Bone marrow (tissue), 2 donors: ENCODE measurements at places on chromosomes 3 and 15.

- DNase-seq: no peak
Observed at GRCh38 chr15:91104111-91104510, 4.1 kb downstream of the SV2B start.

- no peak for DNase-seq
Observed at GRCh38 chr3:105728771-105729312, 140.0 kb downstream of the CBLB start.

GRCh38 chr3:154936196-154936595, 143.9 kb upstream of the MME start:
- DNase-seq: no peak

GRCh38 chr15:93159930-93160329, 70.9 kb upstream of the RGMA start:
- no peak for DNase-seq

GRCh38 chr3:47319956-47320355, 37.2 kb downstream of the KLHL18 start:
- DNase-seq: no peak

DNA sequence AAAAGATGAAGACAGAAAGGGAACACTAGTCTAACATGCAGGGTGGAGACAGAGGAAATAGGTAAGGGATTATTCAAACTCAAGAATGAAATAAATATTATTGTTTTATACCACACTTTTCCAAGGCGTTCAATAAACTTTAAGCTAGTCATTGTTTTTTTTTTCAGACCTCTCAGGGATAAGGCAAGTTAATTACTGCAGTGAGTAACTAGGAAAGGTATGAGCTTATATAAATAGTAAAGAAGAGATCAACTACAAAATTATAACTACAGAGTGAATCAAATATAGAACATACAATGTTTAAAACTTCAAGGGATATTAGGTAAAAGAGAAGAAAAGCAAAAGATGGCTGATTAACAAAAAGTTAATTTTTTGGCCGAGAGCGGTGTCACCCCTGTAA, 31.5 kb upstream of the XXYLT1 start:
- no peak for DNase-seq

DNA sequence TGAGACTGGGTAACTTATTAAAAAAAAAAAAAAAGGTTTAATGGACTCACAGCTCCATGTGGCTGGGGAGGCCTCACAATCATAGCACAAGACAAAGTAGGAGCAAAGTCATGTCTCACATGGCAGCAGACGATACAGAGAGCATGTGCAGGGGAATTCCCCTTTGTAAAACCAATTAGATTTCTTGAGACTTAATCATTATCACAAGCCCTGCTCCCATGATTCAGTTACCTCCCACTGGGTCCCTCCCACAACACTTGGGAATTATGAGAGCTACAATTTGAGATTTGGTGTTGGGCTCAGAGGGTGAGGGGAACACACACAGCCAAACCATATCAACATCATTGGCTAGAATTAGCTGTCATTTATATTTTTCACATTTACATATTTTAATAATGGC, 221.0 kb downstream of the RSRC1 start:
- DNase-seq: no peak

- DNase-seq: no peak
Observed at GRCh38 chr3:62874711-62875557, at the start of gene CADPS. Gene CADPS, minus strand, starts transcription at chr3:62875416. Its CDS starts 387 bp downstream, at chr3:62875029.

DNA sequence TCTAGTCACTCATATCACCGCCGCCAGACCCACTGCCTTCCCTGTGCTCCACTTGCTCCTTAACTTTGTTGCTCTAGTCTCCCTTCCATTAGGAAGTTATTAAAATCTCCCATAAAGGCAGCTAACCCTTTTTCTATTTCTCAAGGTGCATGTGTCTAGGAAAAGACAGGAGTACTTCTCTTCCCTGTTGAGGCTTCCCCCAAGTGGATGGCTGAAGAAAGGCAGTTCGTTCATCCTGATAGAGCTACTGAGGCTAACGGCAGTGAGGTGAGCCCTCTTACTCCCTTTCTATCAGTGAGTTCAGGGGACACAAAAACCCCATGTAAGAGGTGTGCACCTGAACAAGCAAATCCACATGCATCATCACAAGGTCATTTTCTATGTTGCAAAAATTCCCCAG, 397.8 kb downstream of the IGSF11 start:
- no peak for DNase-seq

- DNase-seq: no peak
Observed at GRCh38 chr15:38683382-38684242, 119.0 kb upstream of the RASGRP1 start.

DNA sequence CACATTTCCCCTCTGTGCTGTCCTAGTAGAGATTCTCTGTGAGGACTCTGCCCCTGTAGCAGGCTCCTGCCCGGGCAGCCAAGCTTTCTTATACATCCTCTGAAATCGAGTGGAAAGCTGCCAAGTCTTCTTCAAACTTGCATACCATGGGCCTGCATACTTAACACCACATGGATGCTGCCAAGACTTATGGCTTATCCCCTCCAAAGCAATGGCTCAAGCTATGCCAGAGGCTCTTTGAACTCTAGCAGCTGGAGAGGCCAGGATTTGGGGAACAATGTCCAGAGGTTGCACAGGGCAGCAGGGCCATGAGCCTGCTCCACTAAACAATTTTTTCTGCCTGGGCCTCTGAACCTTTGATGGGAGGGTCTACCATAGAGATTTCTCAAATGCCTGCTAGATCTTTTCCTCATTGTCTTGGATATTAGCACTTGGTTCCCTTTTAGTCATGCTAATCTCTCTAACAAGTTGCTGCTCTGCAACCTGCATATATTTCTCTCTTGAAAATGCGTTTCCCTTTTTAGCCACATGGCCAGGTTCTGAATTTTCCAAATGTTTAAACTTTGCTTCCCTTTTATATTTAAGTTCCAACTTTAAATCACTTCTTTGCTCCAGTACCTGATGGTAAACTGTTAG, 6.1 kb upstream of the PLSCR4 start:
- no peak for DNase-seq

GRCh38 chr3:104920512-104920911, 446.2 kb upstream of the ALCAM start:
- no peak for DNase-seq

GRCh38 chr15:78044407-78045155, 32.9 kb downstream of the TBC1D2B start:
- no peak for DNase-seq

GRCh38 chr15:39885099-39885777, 34.8 kb downstream of the GPR176 start:
- no peak for DNase-seq

DNA sequence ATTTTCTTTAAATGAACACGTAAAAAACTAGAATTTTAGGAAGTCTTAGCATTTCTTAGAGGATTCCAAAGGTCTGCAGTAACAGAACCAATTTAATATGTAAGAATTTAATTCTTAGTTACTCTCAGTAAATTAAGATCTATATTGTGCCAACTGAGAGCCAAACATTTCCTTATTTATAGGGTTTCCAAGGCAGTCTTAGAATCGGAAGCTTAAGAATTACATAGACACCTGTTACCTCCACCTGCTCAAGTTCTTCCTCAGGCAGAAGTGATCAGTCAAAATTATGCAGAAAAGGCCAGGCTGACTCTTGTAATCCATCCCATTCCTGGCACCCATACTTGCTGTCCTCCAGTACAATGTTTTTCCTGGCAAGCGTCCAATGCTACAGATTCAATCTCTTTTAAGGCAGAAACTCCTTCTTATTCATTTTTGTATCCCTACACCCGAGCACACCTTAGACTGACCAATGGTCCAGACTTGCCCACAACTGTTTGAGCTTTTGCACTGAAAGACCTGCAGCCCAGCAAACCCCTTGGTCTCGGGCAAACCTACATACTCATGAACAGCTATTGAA, 64.3 kb downstream of the NCEH1 start:
- no peak for DNase-seq

GRCh38 chr3:73828348-73828747, 203.6 kb upstream of the PDZRN3 start:
- no peak for DNase-seq

DNA sequence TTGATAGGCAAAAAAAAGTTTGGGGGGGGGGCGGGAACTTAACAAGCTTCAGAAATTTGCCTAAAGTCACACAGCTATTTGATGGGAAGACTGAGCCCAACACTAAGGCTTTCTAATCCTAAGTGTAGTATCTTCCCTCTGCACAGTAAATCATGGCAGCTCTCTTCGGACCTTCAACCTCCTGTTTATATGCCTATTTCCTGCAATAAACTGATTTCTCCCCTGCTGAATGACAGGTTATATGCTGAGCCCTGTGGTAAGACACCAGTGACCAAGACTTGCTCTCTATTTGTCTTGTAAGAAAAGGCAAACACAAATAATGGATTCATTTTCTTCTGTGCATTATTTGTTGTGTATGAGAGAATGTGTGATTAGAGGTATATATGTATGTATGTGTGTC, 355.8 kb upstream of the ARRDC4 start:
- DNase-seq: no peak

GRCh38 chr15:67181221-67181639, 73.2 kb downstream of the AAGAB start:
- no peak for DNase-seq

DNA sequence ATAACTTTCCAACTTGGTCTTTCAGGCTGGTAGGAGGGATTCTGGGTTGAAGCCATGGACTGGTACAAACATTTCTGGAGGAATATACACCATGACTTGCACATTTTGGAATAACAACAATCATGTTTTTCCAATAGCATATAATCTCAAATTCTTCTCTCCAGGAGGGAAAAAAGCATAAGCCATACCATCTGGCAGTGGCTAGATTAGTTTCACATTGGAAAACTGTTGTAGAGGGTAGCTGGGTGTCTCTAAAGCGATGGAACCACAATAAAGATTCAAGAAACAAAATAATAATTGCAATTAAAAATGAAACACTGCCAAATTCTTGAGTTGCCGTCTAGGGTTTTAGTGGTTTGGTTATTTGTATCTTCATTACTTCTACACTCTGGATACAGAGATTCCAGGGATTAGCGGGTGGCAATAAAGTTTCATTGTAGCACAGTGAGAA, 278.5 kb upstream of the RASGRP1 start:
- no peak for DNase-seq

DNA sequence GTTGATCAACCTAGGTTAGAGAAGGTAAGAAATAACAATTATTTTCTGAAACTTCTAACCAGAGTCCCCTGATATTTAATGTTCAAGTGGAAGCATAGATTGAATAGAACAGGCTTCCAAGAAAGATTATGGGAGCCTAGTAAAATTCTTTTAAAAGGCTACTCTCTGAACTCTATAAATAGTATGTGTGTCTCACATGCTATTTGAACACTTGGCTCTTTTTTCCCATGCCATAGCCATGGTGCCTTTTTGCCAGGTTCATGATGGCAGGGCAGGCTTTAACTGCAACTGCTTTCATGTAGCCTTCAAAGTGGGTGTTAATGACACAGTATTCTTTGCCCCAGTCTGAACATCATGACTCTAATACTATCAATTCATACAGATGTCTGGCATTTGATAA, 22.9 kb upstream of the STRIT1 start:
- DNase-seq: no peak

GRCh38 chr3:130974201-130974600, 52.4 kb downstream of the ASTE1 start:
- DNase-seq: no peak

GRCh38 chr15:47331829-47332393, 385.4 kb upstream of the SEMA6D start:
- DNase-seq: no peak

DNA sequence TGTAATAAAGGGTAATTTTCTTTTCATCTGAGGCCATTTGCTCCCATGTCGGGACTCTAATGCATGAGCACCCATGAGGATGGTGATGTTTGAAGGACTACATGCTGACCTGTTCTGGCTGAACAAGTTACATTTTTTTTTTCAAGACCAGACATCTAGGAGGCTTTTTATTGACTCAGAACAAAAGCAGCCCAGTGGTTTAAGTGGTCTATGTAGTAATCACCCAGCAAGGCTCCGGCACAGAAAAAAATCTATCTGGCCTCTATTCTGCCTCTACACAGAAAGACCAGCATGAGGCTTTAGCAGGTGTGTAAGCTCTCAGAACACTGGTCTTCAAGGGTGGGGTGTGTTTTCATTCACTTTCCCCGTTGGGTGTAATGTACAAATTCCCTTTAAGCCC, 95.1 kb upstream of the ZBED2 start:
- DNase-seq: no peak
